Esophagus mucosa (tissue), 1 donor: ENCODE measurements at places on chromosomes 12 and 14.

DNA sequence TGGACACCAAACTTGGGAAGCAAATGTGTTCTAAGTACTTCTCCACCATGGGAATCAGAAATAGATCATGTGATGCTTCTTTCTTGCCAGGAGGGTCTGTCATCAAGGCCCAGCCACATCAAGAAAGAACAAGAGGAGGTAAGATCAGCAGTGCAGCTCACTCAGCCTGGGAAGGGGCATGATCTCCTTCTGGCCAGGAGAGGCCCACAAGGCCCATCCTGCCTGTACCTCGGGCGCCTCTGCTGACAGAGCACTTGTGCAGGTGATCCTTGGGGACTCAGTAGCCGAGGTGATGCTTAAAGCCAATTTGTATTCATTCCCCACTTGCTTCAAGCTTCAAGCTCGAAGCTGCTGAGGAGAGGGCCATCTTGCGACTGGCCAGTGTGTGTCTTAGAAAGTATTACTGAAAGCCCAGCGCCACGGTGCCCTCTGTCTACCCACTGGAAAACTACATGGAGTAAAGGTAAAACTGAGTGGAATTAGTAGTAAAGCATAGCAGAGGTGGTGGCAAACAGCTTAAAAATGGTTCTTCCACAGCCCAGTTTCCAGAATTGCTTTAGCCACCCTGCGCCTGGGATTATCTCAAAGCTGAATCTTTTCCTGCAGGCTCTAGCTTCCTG lies 26.2 kb downstream of the RTRAF start:
- ATAC-seq, result peak; percentile 45

GRCh38 chr12:662566-663292 lies 516 bp downstream of the NINJ2 start:
- no peak for ATAC-seq

DNA sequence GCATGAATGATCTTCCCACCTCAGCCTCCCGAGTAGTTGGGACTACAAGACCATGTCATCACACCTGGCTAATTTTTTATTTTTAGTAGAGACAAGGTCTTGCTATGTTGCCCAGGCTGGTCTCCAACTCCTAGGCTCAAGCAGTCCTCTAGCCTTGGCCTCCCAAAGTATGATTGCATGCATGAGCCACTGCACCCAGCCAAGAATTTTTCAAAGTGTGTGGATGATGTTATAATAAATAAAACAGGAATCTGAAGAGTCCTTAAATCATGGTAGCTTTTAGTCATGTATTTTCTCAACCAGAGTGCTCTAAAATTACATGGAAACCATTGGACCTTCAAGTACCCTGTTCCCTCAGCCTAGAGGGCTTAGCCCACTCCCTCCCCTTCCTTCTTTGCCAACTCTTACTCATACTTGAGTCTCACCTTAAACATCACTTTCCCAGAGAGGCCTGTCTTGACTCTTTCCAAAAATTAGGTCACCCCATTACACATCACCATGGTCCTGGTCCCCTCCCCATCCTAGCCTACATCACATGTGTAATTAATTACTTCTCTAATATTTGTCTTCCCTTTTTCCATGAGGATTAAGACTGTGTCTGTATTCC lies 52.2 kb upstream of the BICDL1 start:
- ATAC-seq, result no peak

GRCh38 chr12:56626701-56627100 lies 3.4 kb downstream of the BAZ2A start:
- ATAC-seq, result no peak

DNA sequence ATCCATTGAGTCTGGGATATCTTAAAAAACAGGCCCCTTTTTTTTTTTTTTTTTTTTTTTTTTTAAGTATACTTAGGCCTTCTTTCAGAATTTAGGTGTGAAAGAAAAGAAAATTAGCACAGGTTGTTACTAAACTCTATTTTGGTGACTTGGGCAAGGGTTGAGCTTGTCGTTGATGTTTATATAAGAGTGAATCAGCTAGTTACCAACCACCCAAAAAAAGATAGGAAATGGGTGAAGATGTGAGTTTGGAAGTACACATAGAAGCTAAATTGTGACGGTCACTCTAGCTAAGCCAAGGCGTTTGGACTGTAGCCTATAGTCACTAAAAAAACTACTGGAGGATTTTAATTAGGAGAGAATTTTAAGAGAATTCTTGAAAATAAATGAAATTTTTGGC lies 1247.2 kb downstream of the AACS start:
- ATAC-seq, result no peak

- peak; percentile 75 for ATAC-seq
Measured at GRCh38 chr14:72615451-72616121, 278.3 kb downstream of the DPF3 start.

GRCh38 chr12:93514853-93515252 lies 47.5 kb downstream of the MRPL42 start:
- ATAC-seq, result no peak

DNA sequence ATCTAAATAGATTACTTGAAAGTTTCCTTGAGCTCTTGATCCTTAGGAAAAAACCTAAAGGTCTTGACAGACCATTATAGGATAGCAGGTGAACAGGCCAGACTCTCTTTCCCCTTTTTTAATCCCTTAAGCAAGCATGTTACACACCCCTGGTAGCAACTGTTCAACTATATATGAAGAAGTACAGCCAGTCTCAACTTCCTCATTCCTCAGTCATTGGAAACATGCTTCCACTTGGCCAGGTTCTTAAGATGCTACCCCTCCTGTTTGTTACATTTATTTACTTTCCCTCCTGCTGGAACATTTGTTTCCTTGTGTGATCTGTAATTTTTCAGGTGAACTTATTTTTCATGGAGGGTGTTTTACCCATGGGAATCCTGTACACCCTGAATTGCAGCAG lies 124.1 kb downstream of the ARMH4 start:
- ATAC-seq, result peak; percentile 81
